Psoas muscle (tissue), 8 donors: ENCODE measurements at places on chromosomes 16 and 17. TPM values are rescaled to one million over a fixed set of nuclear protein-coding genes. Genes with fewer than 3 reads are reported as not detected.

GRCh38 chr17:50946891-50947781 is 81.0 kb upstream of the TOB1 start:
- DNase-seq: no peak
- H3K4me1 ChIP-seq: peaks cover 83% of the 10 kb centered on the region
- H3K27ac ChIP-seq: peak overlapping the region; percentile 98
- no peaks in the 10 kb centered on the region for H3K27me3 ChIP-seq
- no peaks in the 10 kb centered on the region for H3K36me3 ChIP-seq
- H3K4me3 ChIP-seq: no peak overlapping the region

DNA sequence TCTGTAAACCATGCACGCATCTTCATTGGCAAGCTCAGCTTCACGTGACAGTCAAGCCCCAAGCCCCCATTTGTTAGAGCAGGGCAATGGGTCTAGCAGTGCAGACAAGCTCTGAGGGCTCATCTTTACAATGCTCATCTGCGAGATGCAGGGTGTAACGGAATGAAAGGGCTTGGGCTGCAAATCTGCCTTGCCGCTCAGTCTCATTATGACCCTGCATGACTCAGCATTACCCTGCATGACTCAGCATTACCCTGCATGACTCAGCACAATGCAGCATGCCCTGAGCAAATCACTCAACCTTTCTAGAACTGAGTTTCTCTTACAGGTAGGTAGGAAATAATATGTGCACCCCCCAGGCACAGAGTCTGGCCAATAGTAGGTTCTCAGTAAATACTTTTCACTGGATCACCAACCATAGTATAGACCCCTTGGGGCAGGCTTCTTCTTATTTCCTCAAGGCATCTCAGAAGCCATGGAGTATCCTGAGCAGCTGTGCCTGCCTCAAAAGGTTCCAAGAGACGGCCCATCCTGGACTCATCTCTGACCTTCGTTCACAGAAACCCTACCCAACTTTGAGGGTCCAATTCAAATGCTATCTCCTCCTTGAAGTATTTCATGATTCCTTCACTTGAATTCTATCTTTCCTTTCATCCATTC is 391.3 kb upstream of the CDH5 start:
- no peaks in the 10 kb centered on the region for H3K4me1 ChIP-seq
- DNase-seq: no peak
- H3K27ac ChIP-seq: no peak overlapping the region
- no peaks in the 10 kb centered on the region for H3K27me3 ChIP-seq

DNA sequence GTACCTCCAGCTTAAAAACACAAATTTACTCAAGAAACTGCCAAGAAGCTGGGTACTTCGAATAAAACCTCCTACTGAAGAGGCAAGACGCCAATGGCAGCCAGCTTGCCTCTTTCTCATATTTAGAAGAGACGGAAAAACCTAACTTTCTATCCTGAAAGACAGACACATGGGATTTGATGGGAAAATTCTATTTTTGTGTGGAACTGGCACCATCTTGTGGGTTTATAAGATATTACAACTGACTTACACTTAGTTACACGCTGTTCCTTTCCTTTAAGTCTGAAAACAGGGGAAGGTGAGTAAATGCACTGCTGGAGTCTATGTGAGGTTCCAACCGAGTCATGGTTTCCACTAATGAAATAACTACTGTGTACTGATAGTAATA is 10.3 kb downstream of the ZNF18 start:
- DNase-seq: no peak
- H3K36me3 ChIP-seq: peaks cover 14% of the 10 kb centered on the region
- H3K4me1 ChIP-seq: no peaks in the 10 kb centered on the region
- H3K27me3 ChIP-seq: no peaks in the 10 kb centered on the region
- H3K27ac ChIP-seq: no peak overlapping the region
- H3K4me3 ChIP-seq: no peak overlapping the region

DNA sequence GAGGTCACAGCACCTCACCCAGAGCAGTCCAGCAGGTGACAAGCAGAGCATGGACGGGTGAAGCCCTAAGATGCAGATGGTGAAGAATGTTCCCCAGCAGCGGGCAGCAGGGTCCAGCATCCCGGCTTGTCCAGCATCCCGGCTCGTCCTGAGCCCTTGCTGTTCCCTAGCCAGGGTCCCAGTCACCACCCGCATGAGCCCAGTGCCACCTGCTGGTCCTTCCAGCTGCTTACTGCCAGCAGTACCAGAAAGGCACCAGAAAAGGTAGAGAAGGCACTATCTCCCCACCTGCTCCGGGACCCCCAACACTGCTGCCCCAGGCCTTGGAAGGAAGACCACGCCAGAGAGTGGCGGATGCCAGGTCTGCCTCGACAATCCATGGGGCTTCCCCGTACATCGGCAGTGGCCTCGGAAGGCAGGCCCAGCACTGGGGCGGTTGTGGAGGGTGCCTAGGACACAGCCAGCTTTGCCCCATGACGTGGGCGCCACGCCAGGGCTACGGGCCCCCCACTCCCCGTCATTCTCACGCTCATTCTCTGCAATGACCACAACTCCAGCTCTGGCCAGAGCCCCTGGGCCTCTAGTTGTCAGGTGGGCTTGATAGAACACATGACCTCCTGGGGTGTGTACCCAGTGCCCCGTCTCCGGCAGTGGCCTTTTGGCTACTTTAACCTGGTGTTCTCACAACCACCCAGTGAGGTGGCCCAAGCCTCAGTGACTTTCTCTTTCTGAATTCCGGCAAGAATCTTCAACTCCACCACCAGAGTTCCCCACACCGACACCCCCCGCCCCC is 1.4 kb downstream of the CENPX start:
- peaks cover 3% of the 10 kb centered on the region for H3K36me3 ChIP-seq
- DNase-seq: peak; percentile 74
- H3K4me1 ChIP-seq: peaks cover 48% of the 10 kb centered on the region
- H3K27ac ChIP-seq: no peak overlapping the region
- peak overlapping the region; percentile 91 for H3K4me3 ChIP-seq
- H3K27me3 ChIP-seq: no peaks in the 10 kb centered on the region

GRCh38 chr16:57739756-57740422 is 4.3 kb downstream of the KATNB1 start:
- H3K4me3 ChIP-seq: no peak overlapping the region
- no peak overlapping the region for H3K27ac ChIP-seq
- H3K27me3 ChIP-seq: no peaks in the 10 kb centered on the region
- DNase-seq: peak; percentile 25
- peaks cover 12% of the 10 kb centered on the region for H3K36me3 ChIP-seq

- no peak overlapping the region for H3K27ac ChIP-seq
- H3K27me3 ChIP-seq: no peaks in the 10 kb centered on the region
- no peak overlapping the region for H3K4me3 ChIP-seq
- no peaks in the 10 kb centered on the region for H3K36me3 ChIP-seq
- DNase-seq: no peak
These were observed 61.9 kb upstream of the RBBP6 start for GRCh38 chr16:24477492-24477891.

The RGS11 gene
- 0.92 TPM for total RNA-seq

The KRT14 gene
- not detected for total RNA-seq

- DNase-seq: no peak
- H3K4me1 ChIP-seq: peaks cover 42% of the 10 kb centered on the region
- H3K27me3 ChIP-seq: no peaks in the 10 kb centered on the region
These were observed 116.0 kb downstream of the SOCS1 start for GRCh38 chr16:11140098-11140375.

The RHBDF1 gene
- 18.3 TPM for total RNA-seq

The OTOA gene
- total RNA-seq: 0.17 TPM

The CIBAR2 gene
- not detected for total RNA-seq

The CD300LG gene
- 6.9 TPM for total RNA-seq

The SPN gene
- total RNA-seq: 0.54 TPM

The GINS3 gene
- total RNA-seq: 0.86 TPM

GRCh38 chr16:57626420-57627170 is 1.8 kb upstream of the ADGRG1 start:
- no peaks in the 10 kb centered on the region for H3K36me3 ChIP-seq
- peaks cover 6% of the 10 kb centered on the region for H3K4me1 ChIP-seq
- H3K27me3 ChIP-seq: peaks cover 14% of the 10 kb centered on the region

- peak overlapping the region; percentile 7 for H3K4me3 ChIP-seq
- H3K27me3 ChIP-seq: peaks cover 5% of the 10 kb centered on the region
- H3K36me3 ChIP-seq: no peaks in the 10 kb centered on the region
- DNase-seq: peak; percentile 71
These were observed 42.8 kb upstream of the ZC3H18 start for GRCh38 chr16:88527186-88527936.

- no peak overlapping the region for H3K4me3 ChIP-seq
- peaks cover under 1% of the 10 kb centered on the region for H3K4me1 ChIP-seq
- H3K27me3 ChIP-seq: no peaks in the 10 kb centered on the region
- no peaks in the 10 kb centered on the region for H3K36me3 ChIP-seq
These were observed 5.7 kb downstream of the RMI2 start for GRCh38 chr16:11350921-11351335.
